ENCODE measurements at places on chromosomes 7 and 10.

DNA sequence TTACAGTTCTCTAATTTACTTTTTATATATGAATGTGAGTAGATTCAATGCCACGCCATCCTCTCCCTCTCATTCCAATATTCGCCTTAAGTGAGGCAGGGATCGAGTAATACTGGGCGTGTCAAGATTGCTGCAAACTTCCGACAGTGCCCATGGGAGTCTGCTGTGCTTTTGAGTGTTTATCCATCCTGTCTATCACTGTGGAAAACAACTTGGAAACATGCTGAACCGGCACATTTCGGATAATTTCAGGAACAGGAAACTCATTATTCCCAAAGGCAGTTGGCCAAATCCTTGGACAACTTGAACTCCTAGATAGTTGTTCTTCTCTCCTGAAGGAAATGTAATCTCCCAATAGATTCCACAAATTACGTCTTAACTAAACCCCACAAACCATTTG is 28.5 kb downstream of the PIP4K2A start:
- no peak for DNase-seq

- DNase-seq = no peak
Observed at GRCh38 chr10:67670401-67670800, 25.6 kb downstream of the CTNNA3 start.

DNA sequence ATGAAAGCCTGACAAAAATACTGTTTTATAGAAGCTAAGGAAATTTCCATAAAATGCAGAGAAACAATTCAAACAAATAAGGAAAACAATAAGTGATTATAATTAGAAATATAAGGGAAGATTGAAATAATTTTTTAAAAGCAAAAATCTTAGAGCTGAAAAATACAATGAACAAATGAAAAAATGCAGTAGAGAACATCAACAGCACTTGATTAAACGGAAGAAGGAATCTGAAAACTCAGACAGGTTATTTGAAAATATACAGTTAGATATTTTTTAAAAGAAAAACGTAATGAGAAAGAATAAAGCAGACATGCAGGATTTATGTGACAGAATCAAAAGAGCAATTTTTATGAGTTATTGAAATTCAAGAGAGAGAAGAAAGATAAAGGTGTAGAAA is 279.1 kb upstream of the MAGI2 start:
- DNase-seq = no peak

- no peak for DNase-seq
Observed at GRCh38 chr10:112969131-112969530, 19.1 kb downstream of the TCF7L2 start.

DNA sequence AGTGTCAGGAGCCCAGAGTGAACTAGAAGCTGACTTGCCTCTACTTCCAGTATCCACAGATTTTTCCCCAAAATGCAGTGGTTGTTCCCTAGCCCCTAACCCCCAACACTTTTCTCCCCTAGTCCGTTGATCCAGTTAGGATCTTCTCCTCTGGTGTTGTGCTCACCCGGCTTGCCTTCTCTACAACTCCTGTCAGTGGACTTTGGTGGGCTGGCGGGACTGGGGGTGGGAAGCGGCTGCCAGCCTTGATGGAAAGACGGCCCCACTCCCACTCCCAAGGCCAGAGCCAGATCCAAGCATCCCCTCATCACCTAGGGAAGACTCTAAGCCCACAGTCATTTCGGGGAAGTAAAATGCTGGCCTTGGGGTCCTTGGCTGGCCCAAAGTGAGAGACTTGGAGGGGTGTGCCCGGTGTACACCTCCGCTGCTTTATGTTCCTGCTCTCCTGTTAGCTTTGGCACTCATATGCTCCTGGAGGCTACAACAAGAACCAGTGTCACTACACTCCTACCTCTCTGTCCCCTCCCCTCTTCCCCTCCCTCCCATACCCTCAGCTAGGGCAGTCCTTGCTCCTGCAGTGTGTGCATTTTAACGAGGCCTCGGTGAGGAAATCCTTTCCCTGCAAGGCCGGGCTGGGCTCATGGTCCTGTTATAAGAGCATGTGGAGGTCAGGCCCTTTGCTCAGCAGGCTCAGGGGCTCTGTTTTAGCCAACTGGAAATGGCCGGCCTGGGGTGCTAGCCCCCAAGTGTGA is 930 bp upstream of the HOXA10 start:
- peak; percentile 36 for DNase-seq

GRCh38 chr7:85154282-85154937 is 32.4 kb downstream of the SEMA3D start:
- no peak for DNase-seq

DNA sequence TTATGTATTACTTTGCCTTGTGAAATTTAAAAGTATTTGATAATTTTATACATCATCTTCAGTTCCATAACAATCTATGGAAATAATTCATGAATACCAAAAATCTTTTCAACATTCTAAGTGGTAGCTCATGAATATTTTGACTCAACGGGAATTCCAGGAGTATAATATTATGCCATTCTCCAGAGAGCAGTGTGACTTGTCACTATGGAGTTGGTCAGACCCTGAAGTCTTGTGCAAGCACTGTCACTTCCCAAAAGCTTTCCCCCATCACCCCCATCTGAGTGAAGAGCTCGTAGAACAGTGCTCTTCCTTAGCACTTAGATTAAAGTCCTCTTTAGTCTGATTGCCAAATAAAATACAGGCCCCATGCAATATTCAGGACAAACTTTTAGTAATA is 29.4 kb upstream of the CCNJ start:
- DNase-seq = no peak

DNA sequence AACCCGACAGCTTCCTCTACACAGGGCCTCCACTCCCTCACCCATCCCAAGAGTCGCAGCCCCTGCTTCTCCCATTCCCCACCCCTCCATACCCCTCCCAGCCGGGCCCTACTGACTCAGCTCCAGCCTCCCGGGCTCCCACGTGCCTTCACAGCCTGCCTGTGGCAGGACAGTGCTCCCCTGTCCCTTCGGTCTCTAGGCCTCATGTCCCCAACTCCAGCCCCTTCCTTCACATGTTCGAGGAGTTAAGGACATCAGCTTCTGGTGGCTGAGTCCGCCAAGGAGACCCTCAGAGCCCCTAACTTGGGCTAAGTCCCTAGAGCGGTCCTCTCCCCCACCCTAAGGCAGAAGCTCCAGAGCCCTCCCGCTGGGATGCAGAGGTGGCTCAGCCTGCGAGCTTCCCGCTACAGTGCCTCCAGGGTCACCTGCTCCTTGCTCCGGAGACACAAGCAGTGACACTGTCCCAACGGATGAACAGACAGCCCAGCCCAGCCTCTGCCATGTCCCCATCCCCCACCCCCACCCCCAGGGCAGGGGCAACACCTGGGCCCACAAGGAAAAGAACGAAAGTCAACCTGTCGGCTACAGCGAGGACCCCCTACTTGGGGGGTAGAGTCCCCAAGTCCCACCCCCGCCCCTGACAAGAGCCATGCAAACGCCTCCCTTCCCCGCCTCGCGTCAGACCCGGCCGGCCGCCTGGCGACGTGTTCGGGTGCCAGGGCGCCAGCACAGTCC is 716 bp downstream of the SMARCD3 start:
- DNase-seq = peak; percentile 45

DNA sequence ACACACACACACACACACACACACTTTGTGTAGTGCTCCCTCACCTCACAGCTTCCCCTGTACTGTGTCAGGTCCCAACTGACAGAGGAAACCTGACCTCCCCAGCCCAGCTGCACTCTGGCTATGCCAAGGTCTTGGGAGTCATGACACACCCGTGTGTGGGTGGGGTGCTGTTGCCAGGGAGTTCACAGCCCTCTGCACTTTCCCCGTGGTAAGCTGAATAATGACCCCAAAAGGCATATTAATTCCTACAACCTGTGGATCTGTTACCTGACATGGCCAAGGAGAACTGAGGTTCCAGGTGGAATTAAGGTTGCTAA is 8.9 kb upstream of the NANOS1 start:
- DNase-seq = peak; percentile 26

DNA sequence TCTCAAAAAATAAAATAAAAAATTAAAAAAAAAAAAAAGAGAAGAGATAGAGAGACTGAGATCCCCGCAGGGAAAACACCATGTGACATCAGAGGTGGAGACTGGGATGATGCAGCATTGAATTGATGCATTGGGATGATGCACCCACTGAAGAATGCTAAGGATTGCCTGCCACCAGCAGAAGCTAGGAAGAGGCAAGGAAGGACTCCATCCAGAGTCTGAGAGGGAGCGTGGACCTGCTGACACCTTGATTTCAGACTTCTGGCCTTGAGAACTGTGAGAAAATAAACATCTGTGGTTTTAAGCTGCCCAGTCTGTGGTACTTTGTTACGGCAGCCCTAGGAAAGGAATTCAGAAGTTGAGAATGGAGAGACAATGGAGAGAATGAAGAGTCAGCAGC is 89.8 kb upstream of the PRPS1L1 start:
- DNase-seq = no peak

DNA sequence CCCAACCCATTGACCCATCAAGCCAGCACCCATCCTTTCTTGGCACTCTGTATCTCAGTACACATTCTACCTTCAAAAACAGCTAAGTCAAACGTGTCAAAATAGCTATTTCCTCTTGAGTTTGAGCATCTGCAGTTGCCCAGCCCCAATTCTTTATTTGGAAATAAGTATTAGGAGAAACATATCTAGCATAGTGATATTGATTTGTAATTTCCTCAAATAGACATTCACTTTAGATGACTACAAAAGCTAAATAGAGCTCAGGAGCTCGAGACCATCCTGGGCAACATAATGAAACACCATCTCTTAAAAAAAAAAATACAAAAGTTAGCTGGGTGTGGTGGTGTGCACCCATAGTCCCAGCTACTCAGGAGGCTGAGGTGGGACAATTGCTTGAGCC is 59.2 kb upstream of the AGBL3 start:
- no peak for DNase-seq

DNA sequence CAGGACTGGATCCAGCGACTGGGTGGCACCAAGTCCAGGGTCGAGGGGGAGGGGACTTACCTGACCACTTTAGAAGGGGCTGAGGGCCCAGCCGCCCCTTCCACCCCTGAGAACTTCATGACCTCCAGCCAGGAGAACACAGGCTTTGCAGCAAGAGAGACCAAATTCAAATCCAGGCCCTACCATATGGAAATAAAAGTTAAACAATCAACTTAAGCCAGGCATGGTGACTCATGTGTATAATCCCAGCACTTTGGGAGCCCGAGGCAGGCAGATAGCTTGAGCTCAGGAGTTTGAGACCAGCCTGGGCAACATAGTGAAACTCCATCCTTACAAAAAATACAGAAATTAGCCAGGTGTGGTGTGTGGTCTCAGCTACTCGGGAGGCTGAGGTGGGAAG is 61.9 kb downstream of the COL13A1 start:
- no peak for DNase-seq

- DNase-seq = no peak
Observed at GRCh38 chr10:5711642-5712041, 27.0 kb downstream of the TASOR2 start.

DNA sequence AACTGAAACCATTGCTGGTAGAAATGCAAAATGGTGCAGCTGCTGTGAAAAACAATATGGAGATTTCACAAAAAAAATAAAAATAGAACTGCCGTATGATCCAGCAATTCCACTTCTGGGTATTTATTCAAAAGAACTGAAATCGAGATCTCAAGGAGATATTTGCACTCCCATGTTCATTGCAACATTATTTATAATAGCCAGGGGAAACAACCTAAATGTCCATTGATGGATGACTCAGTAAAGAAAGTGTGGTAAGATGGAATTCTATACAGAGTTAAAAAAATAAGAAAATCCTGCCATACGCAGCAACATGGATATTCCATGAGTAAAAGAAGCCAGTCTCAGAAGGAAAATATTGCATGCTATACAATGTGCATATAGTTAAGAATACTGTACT is 290.6 kb upstream of the GHITM start:
- DNase-seq = no peak

- DNase-seq = no peak
Observed at GRCh38 chr7:12827920-12828319, 140.5 kb downstream of the ARL4A start.

DNA sequence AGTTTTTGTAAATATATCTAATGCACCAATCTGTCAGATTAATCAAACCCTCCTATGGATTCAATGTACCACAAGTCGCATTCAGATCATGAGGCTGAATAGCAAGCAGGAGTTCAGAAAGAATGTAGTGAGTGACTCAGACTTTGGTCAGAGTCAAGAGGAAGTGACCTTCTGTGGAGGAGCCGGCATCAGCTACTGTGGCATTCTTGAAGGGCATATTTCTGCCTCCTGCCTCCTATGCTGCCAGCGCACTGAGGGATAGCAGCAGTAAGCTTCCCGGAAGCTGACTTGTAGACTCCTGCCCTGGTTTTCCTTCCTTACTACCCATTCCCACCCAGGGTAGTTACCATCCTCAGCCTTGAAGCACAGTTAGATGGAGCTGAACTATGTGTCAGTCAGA is 867.5 kb downstream of the NRG3 start:
- DNase-seq = no peak

DNA sequence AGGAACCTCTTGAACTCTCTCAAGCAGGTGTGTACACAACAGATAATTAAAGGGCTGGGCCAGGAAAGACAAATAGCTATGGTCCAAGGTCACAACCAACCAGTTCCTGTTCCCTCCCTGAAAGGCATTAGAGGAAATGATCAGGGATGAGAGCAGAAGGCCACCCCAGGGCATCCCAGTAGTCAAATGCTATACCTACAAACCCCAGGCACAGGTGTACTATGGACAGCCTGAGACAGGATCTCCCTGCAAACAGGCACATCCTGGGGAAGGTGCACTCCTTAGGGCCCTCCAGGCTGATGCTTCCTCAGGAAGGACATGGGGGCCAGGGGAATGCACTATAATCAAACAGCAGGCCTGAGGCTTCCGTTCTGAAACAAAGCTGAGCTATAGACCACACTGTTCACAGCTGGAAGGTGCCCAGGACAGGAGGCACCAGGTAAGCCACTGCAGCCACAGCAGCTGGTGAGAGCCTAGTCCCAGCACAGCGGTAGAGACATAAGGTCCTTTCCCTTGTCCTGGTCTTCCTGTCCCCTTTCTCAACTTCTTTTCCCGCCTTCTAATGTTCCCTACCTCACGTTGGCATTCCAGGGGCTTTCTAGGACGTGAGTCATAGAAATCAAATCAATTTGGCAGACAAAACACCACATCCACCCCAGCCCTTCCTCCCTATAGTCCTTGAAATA is 13.3 kb downstream of the PARP12 start:
- no peak for DNase-seq

DNA sequence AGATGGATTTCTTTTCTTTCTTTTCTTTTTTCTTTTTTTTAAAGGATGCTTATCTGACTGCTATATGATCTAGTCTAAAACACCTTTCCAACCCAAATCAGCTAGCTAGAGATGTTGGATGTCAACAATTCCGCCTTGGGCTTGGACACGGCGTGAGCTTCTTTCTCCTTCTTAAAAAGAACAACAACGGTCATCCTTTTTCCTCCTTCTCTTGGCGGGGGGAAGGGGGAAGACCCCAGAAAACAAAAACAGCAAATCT is 1.0 kb downstream of the BEND7 start:
- no peak for DNase-seq

- no peak for DNase-seq
Observed at GRCh38 chr10:92915892-92916291, 67.6 kb downstream of the EXOC6 start.

GRCh38 chr10:132106431-132106830 is 40.7 kb downstream of the JAKMIP3 start:
- DNase-seq = no peak
